ENCODE measurements at places on chromosomes 6 and 20.

GRCh38 chr6:115001731-115002350 is 659.0 kb upstream of the HS3ST5 start:
- no peak for DNase-seq

DNA sequence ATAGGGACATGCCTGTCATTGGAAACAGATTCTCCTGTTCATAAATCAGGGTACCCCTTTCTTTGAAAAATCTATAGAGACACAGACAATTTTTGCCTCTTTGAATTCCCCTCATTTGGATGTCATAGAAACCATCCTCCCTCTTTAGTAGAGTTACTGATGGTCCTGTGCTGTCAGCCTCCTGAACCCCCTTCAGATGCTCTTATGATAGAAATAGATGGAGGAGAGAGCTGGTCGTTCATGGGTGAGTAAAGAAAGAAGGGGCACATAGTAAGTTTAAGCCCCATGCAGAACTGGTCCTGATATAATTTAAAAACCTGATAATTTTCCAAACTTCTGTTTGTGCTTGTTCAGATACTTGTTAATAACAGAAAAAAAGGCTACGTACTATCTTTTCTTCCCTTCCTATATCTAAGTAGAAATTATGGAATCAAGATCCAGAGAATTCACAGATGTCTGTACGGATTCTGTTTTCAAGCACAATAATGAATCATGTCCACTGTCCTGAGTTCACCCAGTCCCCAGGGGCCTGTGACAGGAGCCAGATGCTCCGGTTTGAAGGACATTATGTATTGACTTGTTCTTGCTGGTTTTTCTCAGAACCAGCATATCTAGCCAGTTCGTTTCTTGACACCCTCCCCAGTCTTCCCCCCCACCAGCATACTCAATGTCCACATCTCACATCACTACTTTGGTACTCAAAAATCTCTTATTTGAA is 78.1 kb downstream of the NCOA7 start:
- no peak for DNase-seq

GRCh38 chr6:73340048-73340447 is 14.0 kb downstream of the DPPA5 start:
- DNase-seq = no peak

- no peak for DNase-seq
Observed at GRCh38 chr6:129748212-129748900, 38.4 kb upstream of the ARHGAP18 start.

- no peak for DNase-seq
Observed at GRCh38 chr6:62246087-62246486, 39.9 kb downstream of the KHDRBS2 start.

GRCh38 chr20:40826699-40827098 is 137.7 kb upstream of the MAFB start:
- no peak for DNase-seq

GRCh38 chr6:158374020-158374419 is 61.8 kb downstream of the TULP4 start:
- DNase-seq = no peak

DNA sequence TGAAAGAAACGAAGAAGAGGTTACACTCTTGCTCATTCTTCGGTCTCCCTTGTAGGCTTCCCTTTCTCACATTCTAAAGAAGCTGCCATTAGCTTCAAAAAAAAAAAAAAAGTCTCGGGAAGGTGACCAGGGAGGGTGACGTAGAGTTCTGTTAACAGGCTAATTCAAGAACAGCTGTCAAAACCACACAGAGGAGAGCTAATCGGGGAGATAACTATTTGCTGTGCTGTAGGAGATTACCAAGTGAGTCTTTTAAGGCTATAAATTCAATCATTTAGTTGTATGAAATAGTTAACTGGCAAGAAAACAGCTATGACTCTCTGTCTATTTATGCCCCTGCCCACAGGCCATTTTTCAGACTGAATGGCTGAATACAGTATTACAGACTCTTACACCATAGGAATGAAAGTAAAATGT is 256.8 kb downstream of the SYNE1 start:
- DNase-seq = peak; percentile 61

- DNase-seq = no peak
Observed at GRCh38 chr20:53678315-53678989, 84.8 kb upstream of the ZNF217 start.

GRCh38 chr6:36800223-36801076 is 38.8 kb downstream of the CPNE5 start:
- DNase-seq = no peak

DNA sequence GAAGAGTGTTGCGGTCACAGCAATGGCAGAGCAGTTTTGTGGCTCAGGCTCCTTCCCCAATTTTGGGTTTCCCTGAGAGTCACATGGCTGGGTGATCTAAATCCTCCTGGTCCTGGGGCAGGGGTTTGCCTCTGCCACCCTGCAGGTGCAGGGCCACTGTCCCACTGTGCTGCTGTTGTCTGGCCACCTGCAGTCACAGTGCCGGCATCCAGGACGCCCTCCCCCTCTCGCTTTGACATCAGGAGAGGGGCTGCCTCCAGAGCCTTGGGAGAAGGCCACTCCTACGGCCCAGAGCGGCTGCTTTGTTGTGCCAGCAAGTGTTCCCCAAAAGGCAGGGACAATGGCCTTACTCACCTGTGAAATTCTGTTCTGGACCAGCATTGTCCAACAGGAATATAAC is 449.0 kb downstream of the QKI start:
- DNase-seq = no peak

DNA sequence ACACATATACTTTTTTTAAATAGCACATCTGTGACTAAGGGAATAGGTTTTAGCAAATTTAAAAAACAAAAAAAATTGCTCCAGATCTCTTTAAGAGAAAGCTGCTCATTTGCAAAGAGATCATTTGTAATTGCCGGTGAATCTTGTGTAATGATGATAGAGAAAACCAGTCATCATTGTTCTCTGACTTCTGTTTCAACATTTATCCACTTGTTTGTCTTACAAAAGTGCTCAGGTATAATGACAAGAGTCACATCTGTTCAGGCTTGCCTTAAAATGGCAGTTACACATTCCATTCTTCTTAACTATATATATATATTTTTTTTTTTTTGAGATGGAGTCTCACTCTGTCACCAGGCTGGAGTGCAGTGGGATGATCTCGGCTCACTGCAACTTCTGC is 165.2 kb downstream of the AIG1 start:
- DNase-seq = no peak

DNA sequence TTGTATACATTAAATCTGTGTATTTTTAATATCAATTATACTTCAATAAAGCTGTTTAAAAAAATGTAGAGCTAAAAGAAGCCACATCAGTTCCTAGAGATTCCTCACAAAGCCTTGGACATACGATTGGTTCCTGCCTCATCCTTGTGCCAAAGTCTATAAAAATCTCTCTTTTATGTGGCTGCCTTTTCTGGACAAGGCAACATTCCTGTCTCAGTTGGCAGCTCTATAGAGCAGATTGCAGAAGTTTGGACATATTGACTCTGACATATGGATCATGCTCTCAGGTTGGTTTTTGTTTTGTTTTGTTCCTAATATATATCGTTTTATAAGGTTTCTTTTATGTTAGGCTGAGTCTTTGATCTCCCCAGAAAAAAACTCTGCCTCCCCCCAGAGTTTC is 148.9 kb downstream of the MAFB start:
- DNase-seq = no peak

DNA sequence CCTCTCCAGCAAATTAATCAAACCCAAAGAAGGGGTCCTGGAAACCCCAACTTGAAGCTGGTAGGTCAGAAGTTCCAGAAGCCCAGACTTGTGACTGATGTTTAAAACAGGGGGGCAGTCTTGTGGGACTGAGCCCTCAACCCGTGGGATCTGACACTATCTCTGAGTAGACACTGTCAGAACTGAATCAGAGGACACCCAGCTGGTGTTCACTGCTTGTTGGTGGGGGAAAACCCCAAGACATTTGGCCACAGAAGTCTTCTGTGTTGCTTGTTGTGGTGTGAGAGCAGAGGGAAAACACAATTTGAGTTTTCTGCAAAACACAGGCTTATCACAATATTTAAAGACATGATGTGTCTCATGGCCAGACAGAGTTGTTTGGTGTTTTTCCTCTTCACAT is 29.9 kb downstream of the KIF13A start:
- no peak for DNase-seq

DNA sequence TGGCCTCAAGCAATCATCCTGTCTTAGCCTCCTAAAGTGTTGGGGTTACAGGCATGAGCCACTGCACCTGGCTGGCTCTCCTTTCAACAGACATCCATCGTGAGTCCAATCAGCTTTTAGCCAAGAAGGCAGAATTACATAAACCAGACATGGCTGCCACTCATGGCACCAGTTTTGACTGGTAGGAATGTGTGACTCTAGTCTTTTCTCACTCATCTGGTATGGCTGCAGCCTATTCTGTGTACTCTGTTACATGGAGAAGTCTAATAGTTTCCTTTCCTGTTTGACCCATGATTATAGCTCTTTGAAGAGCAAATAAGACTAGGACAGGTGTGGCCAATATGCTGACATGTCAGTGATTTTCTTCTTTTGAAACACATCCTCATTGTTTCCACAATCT is 27.0 kb upstream of the RNF144B start:
- no peak for DNase-seq

- DNase-seq = no peak
Observed at GRCh38 chr6:129708496-129709195, 1.3 kb downstream of the ARHGAP18 start.

DNA sequence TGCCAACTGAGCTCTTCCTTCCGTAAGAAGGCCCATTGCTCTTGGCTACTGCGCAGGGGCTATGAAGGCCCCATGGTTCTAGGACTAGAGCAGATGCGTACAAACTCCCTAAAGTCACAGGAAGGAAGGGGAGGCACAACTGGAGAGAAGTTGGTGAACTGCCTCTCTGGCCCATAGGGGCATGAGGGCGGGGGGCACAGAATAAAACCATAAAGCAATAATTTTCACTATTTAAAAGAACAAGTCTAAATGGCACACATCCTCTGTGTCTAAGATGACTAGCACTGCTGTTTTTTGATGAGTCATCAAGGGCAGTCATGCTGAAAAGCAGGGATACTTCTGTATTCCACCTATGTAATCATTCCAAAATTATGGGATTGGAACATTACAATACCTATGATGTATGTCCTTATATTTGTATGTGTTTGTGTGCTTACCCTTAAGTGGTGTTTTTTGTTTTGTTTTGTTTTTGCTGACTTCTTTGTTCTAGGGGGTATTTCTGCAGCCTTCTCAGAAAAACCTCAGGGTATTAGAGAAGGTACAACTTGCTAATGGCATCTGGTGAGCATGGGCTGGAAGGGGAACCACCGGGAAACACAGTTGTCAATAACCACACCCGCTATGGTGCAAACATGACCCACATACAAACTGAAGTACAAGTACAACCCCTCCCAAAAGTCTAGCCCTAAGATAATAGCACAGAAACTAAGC is 36.9 kb downstream of the B4GALT5 start:
- peak; percentile 38 for DNase-seq

- DNase-seq = no peak
Observed at GRCh38 chr6:166465003-166465399, 82.3 kb upstream of the MPC1 start.

DNA sequence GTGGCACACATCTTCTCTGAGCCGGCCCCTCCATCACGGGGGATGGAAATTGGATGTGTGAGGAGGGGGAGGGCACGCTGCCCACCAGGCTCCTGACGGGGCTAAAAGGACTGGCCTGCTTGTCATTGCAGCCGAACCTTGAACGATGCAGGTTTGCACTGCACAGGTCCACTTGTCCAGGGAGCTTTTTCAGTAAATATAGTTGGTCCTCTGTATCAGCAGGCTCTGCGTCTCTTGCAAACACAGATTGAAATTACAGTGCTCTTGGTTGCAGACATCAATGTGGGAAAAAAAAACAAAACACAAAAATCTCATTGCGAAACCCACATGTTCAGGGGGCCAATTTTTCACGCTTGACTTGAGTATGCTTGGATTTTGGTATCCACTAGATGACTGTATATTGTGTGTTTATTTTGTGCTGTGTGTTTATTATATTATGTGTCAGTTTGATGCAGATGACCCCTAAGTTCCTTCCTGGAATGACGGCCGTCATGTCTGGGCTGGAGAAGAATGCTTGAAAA is 29.2 kb downstream of the ERMARD start:
- DNase-seq = peak; percentile 57

GRCh38 chr6:169577236-169577635 is 124.6 kb downstream of the WDR27 start:
- no peak for DNase-seq

DNA sequence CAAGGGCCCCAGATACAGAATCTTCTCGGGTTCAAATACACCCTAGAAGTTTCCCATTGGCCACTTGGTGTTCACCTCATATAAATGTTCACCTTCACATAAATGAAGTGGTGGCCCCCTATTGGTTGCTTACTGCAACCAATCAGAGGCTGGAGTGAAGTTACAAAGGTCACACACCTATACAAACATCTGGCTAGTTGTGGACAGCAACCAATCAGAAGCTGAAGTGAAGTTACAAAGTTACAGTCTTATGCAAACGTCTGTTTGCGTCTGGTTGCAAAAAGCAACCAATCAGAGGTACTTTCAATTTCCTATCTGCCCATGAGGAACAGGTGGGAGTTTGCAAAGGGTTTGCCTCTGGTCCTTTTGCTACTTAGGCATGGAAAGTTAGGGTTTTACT is 206.5 kb upstream of the BMP2 start:
- DNase-seq = no peak

GRCh38 chr20:19757487-19758132 is 448 bp upstream of the RIN2 start:
- DNase-seq = peak; percentile 40

- no peak for DNase-seq
Observed at GRCh38 chr20:2693286-2694007, 867 bp downstream of the EBF4 start.

DNA sequence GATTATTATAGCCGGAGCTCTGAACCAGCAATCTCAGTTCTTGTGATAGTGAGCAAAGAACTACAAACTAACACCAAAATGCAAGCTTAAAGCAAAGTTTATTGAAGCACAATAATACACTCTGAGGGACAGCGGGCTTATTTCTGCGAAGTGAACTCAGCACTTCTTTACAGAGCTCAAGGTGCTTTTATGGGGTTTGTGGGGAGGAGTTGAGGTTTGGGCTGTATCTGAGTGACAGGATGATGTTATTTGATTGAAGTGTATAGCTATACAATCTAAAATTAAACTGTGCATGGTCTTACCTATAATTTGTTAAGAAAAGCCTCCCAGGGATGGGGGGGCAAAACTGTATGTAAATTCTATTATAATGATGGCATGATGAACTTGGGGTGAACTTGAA is 1.0 kb upstream of the HFE start:
- no peak for DNase-seq

- DNase-seq = peak; percentile 44
Observed at GRCh38 chr6:144953552-144954240, 668.6 kb downstream of the UTRN start.

GRCh38 chr6:148109732-148110131 is 232.9 kb upstream of the SASH1 start:
- no peak for DNase-seq

DNA sequence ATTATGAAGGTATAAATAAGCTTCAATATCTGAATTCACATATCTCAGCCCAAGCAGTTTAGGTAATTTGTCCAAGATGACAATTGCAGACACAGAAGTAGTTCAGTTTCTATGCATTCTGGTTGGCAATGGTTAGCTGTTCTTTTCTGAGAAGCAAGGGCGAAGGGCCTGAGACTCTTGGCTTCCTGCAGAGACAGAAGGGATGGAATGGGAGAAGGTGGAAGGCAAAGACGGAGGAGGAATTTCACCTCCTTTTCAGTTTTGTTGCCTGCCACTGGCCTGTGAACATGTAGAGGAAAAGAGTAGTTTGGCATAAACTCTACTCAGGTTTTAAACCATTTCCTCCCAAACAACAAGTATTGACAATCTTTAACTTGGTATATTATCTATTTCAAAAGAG is 180.7 kb upstream of the HS3ST5 start:
- no peak for DNase-seq
